ENCODE measurements at places on chromosomes 3 and 15. TPM values are rescaled to one million over a fixed set of nuclear protein-coding genes. Genes with fewer than 3 reads are reported as not detected.

Gene P2RY12
- not detected for polyA plus RNA-seq

Gene CA12
- 0.62 TPM for polyA plus RNA-seq

Gene TYRO3
- 11.6 TPM for polyA plus RNA-seq

Gene SEMA3B
- 9.6 TPM for polyA plus RNA-seq

Gene LMAN1L
- polyA plus RNA-seq: not detected

Gene ECE2
- polyA plus RNA-seq: 0.42 TPM

Gene EPHA3
- 33.0 TPM for polyA plus RNA-seq

Gene GADL1
- not detected for polyA plus RNA-seq

Gene SCG3
- 61.3 TPM for polyA plus RNA-seq

Data from neural cell (in vitro differentiated cells).